Metanephros (tissue), 2 donors: ENCODE measurements at places on chromosomes 2 and 18. TPM values are rescaled to one million over a fixed set of nuclear protein-coding genes. Genes with fewer than 3 reads are reported as not detected.

Gene MAL
- total RNA-seq, result 217 TPM

Gene ELP2
- total RNA-seq, result 106 TPM

Gene RAMP1
- total RNA-seq, result 26.7 TPM

Gene OSBPL6
- total RNA-seq, result 2.3 TPM

Gene PRSS56
- 0.18 TPM for total RNA-seq

Gene PARD6G
- 18.3 TPM for total RNA-seq

Gene WDR75
- 48.3 TPM for total RNA-seq

Gene PTCD3
- total RNA-seq, result 218 TPM

Gene STAT4
- total RNA-seq, result 6.7 TPM

Gene IL36A
- total RNA-seq, result not detected
